ENCODE measurements at places on chromosomes 1 and 21.

DNA sequence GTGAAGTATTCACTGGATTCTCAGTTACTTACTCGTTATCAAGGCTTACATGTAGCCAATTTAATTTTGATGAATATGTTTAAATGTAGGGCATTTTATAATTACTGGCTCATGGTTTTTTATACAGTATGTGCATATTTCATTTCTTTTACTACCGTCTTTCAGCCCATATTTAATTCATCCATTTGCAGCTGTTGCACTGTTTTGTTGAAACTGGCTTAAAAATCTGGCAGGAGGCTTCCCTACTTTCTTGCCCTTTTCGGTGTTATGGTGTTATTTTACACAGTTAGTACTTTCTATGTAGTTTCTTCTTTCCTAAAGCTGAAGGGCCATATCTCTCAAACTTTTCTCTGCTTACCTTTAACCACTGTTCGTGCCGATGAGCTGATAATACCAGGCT, 54.2 kb downstream of the ITSN1 start:
- no peak for DNase-seq

GRCh38 chr1:166390366-166391033, 223.7 kb upstream of the FAM78B start:
- no peak for DNase-seq

DNA sequence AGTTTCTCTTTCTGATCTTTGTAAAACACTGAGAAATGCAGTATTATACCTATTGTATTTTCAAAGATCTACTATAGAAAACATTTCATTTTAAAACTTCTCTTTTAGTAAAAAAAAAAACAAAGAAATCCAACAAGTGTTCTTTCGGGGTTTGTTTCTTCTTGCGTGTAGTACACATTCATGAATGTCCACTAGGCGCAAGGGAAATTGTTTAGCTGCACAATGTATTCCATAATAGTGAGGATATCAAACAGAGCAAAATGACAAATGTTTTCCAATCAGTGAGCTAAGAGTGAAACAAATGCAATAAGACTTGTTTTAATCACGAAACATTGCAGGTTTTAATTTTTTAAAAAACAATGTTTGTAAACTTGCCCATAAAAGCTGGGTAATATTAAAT, 68.6 kb downstream of the LHX8 start:
- DNase-seq: no peak

DNA sequence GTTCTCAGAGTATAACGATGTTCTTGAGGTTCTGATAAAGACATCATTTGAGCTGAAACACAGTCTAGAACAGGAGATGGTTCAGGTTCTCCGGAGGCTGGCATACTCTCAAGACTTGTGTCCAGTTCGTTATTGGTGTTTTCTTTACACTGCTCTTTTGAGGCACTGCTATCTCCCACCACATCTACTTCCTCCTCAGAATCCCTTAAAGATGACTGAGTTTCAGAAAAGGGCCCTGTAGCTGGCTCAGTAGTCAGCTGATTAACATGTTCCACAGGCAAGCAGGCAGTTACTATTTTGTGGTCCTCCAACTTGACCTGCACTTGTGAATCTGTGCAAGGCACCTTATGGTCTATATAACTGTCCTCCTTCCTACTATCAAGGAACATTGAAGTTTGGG, 50.2 kb downstream of the ZZZ3 start:
- DNase-seq: no peak

DNA sequence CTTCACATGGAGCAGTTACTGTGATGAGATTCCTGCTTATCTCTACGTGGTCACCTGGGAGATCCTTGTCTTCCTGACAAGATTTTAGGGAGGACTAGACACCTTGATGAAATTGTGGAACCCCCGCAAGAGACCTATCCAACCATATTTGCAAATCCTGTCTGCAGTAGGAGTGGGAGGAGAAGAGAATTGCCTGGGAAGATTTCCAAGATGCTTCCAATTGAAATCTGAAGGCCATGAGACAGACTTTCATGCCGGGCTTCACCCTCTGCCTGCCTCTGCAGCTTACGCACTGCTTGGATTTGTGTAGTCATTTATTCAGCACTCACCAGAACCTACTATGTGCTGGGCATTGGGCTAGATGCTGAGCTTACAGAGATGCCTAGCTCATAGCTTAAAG, 106.6 kb downstream of the OMA1 start:
- no peak for DNase-seq

DNA sequence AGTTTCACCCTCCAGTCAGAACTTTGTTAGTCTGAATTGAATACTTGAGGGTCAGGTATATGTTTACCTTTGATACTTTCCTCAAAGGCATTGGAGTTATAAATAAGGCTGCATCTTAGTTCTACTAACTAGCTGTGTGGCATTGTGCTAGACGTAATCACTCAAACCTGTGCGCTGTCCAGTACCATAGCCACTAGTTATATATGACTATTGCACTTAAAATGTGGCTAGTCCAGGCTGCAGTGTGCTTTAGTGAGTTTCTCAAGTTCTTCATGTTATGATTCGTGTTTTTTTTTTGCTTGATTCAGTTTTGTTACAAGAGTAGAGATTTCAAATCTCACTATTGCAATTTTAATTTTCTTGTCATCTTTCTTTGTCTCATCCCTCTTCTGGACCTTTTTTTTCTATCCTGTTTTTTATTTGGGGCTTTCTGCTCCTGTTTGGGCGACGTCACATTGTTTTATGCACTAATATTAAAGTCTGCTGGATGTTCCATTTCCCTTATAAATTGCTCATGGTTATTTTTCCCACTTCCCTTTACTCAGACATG, 5.7 kb downstream of the MAN1A2 start:
- no peak for DNase-seq

DNA sequence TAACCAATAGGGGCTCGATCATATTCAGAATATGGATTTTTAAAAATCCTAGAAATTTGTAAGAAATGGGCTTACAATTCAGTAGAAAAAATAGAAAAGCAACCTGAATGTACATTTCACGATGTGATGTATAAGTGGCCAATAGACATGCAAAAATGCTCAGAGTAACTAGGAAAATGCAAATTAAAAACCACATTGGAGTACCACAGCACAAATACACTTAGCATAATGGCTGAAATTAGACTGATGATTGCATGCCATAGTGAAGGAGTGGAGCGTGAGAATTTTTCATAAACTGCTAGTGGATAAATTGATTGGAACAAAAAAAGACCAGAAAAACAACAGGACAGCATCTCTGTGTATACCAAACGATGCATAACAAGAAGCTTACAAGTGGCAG, 102.3 kb downstream of the DYRK1A start:
- no peak for DNase-seq

DNA sequence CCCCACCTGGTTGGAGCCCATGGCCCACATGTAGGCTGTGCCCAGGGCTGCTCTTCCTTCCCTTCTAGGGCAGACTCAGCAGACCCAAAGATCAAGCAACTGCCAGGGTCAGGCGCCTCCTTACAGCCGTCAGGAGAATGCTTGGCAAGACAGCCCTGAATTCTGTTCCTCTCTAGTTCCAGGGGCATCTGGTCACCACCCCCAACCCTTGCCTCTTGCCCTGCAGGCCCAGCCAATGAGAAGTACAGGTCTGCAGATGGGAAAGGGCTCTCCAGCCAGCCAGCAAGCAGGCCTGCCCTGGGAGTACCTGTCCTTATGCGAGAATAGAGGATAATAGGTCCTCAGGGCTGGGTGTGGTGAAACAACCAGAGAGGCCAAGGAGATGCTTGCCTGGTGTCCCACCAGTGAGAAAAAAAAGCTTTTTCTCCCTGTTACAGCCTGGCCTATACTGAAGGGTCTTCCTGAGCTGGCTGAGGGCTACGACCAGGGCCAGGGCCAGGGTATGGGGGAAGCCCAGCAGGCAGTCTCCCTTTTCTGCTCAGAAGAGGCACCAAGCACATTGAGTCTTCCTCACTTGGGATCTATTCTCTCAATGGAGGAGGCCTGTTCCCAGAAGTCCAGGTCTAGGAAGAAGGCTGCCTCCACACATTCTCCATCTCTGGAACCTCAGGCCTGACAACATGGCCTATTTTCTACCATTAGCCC, 31.4 kb downstream of the NAV1 start:
- DNase-seq: no peak

- DNase-seq: no peak
Observed at GRCh38 chr1:10901091-10901890, 104.8 kb upstream of the CASZ1 start.

- DNase-seq: no peak
Observed at GRCh38 chr21:42439284-42440186, 35.8 kb downstream of the UBASH3A start.

- no peak for DNase-seq
Observed at GRCh38 chr1:37425221-37425620, 49.2 kb upstream of the ZC3H12A start.

DNA sequence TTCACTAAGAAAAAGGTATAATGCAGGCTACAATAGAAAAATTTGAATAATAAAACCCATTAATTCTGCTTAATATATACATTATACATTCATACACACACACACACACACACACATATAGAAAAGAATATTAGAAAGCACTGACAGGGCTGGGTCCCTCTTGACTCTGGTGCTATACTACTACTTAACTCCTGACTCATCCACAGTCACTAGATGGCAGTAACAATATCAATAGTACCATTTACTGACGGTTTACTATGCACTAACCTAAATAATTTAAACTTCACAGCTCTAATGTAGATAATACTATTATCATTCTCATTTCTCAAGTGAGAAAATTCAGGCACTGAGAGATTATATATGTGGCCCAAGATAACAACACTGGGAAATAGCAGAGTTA, 87.5 kb downstream of the COP1 start:
- no peak for DNase-seq

DNA sequence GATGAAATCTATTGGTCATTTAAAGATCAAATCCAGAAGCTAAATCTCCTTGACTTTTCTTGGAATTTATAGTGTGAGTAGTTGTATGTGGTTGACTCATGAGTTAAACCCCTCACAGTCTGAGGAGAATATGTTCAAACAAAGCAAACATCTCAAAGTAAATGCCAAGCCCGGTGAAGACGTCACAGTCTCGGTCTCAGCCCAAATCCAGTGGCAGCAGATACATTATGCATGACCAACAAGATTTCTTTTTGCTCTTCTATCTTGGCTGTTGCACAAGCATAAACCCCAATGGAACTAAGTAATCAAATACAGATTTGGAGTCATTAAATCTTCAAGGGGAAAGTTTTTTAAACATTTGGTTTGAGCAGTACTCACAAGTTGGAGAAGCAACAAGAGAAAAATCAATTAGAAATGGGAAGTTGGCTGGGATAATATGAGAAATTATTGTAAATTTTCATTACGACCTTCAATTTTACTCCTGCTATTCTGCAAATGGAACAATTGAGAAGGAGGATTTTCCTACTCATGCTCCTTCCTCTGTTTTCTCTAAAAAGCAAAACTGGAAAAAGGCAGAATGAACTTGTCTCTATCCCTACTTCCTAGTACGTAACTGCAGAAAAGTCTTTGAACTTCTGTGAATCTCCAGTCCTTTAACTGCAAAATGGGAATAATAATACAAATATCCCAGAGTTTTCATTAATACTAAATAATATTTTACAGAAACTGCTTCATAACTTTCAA, 575.8 kb downstream of the NUF2 start:
- no peak for DNase-seq

DNA sequence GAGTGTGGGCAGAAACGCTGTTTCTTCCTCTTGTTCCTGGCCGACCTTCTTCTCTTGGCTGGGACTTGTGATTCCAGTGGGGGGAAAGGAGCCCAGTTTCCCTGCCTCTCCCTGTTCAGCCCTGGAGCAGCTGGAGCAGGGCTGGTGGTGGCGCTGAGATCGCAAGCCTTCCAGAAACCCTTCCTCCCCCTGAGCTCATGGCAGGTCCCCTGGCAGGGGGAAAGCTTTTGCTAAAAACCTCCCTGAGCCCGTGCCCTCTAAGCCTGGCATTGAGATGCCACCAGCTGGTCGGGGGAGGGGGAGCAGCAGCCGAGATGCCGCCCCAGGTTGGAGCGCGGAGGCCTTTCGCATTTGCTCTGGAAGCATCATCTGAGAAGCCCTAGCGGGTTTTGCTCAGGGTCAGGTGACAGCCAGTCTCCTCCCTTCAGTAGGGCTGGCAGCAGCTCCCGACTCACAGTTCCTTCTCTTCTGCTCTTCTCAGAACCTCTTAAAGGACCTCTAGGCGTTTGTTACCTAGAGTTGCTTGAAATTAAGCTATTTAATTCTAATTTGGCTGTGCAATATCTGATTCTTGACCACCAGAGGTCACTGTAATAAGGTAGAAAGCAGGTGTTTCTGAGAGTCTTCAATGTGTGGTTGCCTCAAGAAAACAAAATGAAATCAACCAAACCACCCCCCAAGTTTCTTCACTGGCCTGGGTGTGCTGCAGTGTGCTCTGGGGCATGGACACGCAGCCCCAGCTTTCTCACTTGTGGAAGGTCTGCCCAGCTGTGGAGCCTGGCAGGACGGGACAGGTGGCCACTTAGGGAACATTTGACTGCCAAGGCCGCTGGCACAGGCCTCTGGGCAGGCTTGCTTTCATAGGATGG, 257.3 kb downstream of the CAMTA1 start:
- no peak for DNase-seq

DNA sequence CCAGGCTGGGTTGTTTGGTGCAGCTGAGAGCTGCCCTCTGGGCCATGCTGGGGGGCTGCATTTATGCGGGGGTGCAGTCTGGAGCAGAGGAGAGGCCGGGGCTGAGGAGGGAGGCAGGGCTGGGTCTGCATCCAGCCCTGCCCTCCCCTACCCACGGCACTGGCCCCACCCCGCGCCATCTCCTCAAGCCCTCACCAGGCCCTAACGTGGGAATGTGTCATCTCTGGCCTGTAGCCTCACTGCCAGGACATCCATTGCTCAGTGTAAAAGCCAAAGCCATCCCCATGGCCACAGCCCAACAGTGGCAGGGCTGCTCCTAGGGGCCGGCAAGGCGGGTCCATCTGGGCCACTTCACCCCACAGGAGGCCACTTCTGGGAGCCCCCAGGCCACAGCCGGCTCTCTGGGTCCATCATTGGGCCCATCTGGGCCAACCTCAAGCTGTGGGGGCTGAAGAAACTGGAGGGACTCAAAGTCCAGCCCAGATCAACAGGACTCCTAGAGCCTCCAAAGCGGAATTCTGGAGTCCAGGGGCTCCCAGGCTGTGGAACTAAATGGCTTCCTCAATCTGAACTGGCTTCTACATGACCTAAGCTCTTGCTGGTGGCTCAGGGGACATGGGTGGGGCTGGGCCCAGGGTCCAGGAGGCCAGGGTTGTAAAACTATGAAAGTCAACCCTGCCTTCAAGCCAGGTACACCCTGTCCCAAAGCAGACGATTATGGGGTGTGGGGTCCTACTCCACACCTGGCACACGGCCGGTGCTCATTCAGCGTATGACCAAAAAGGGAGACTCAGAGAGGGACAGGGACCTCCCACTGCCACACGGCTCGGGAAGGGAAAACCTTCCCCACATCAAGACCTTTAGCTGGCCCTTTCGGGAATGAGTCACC, 32.6 kb downstream of the RUNX3 start:
- no peak for DNase-seq

- DNase-seq: no peak
Observed at GRCh38 chr1:198679535-198680173, 40.8 kb downstream of the PTPRC start.

DNA sequence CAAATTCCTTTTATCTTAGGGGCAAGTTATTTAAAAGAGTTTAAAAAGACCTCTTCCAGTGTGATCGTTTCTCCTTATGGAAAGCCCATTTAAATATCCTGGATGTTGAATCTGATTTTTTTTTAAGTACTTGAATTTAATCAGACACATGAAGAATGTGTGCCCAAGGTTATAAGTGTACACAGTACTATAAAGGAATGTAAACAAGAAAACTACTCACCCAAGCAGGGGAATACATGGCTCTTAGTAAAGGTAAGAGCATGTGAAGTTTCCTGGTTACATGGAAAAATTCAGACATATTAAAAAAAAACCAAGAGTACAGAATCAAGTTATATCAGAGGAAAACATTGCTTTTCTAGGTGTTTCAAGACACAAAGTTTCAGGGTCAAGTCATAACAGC, 546.9 kb downstream of the MATN1 start:
- no peak for DNase-seq

GRCh38 chr1:209899948-209900347, 38.1 kb upstream of the SYT14 start:
- no peak for DNase-seq

Measured in brain pericyte (primary cell).